ENCODE measurements at places on chromosomes 1 and 21.

- DNase-seq = no peak
Measured at GRCh38 chr1:219340796-219341195, 167.1 kb downstream of the LYPLAL1 start.

GRCh38 chr21:23522751-23523150 lies 2084.5 kb downstream of the MRPL39 start:
- no peak for DNase-seq

GRCh38 chr1:52400131-52400530 lies 4.1 kb downstream of the ORC1 start:
- no peak for DNase-seq

GRCh38 chr21:45277101-45278045 lies 10.3 kb downstream of the POFUT2 start:
- DNase-seq = no peak

DNA sequence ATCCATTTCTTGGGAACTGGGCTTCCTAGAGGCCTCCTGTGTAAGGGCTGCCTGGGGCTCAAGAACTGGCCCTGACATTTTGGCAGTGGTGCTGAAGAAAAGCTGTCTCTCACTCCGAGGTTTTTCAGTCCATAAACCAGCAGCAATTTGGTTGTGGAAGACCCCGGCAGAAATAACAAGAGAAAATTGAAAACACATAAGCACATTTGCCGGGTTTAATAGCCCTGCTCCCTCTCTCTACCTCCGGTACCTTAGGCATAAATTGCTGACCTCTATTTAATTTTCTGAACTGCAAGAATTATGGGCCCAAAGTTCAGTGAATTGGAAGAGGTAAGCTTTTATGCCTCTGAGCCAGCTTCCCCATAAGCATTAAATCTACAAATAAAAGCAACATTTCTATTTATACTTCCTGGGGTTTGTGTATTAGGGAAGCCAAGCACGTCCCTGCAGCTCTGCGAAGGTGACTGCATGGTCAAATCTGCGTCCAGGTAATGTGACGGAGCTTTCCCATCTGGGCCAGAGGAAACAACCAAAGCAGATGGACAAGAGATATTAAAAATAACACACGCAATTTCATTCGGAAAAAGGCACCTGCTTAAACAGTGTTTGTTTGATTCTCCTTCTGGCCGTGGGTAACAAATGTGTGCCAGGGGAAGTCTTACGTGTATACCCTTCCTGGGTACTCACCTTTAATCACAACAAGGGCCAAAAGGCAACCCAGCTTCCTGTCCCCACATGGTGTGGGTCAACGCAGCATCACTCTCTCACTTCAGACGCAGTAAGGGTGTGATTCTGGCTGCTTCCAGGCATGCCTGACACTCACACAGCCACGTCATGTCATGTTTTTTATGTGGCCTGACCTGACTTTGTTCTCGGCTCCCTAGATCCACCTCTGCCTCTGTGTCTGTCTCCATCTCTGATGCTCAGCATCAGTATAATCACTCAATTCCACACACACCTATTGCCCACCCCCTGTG lies 69.2 kb downstream of the PAPPA2 start:
- no peak for DNase-seq

DNA sequence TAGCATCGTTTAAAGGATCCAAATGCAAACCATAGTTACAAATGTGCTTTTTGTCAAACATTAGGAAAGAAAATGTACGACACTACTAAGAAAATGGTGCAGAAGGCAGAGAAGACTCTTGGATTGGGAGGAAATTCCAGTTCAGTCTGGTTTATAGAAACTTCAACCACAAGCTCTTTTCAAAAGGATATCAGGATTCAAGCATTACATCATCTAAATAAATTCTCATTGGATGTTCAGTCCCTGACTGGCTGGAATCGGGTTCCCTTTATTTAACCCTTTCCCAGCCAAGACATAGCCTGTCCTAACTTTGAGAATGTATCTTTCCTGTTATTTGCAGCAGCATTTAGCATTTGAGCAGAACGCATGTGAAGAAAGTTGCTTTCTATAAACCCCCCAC lies 184.6 kb downstream of the LMO4 start:
- no peak for DNase-seq

GRCh38 chr1:110336300-110337039 lies 2.7 kb upstream of the RBM15 start:
- DNase-seq = peak; percentile 18

DNA sequence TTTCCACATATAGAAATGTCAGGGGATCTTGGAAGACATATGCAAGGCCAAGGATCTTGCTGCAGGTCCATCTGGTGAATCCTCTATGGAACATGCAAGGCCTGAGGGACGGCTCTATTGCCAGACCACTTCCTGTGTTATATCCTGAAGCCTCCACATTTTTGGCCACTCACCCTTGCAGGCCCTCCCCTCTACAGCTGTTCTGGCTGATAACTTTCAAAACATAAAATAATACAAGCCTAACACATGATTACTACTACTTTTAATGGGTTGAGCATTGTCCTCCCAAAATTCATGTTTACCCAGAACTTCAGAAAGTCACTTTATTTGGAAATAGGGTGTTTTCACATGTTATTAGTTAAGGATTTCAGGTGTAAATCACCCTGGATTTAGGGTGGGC lies 18.5 kb upstream of the LYPLAL1 start:
- DNase-seq = no peak

- no peak for DNase-seq
Measured at GRCh38 chr1:195956845-195957244, 651.4 kb downstream of the KCNT2 start.

Data from NCI-H1105 treated with DMSO at 0.1 percent for 48 hours (cell line).